Uterine smooth muscle cell (primary cell): ENCODE measurements at places on chromosomes 1 and 21. TPM values are rescaled to one million over a fixed set of nuclear protein-coding genes. Genes with fewer than 3 reads are reported as not detected.

Gene IL10
- total RNA-seq, result not detected in 2 replicates

Gene PRDM16
- total RNA-seq, result 0.25 and 0.66 TPM in 2 replicates

Gene SLAMF8
- total RNA-seq, result 0.11 TPM in 1 of 2 replicates, not detected in the other

Gene FMO1
- total RNA-seq, result 0.11 and 0.37 TPM in 2 replicates

Gene SLC25A34
- 0.44 and 0.62 TPM in 2 replicates for total RNA-seq

Gene ZNHIT6
- 9.8 and 11.2 TPM in 2 replicates for total RNA-seq
